AG20443 (cell line): ENCODE measurements at places on chromosomes 12 and 14.

GRCh38 chr14:92846162-92846897 lies 52.2 kb downstream of the GOLGA5 start:
- peak; percentile 73 for DNase-seq

GRCh38 chr12:118220702-118221101 lies 84.8 kb downstream of the PEBP1 start:
- no peak for DNase-seq

DNA sequence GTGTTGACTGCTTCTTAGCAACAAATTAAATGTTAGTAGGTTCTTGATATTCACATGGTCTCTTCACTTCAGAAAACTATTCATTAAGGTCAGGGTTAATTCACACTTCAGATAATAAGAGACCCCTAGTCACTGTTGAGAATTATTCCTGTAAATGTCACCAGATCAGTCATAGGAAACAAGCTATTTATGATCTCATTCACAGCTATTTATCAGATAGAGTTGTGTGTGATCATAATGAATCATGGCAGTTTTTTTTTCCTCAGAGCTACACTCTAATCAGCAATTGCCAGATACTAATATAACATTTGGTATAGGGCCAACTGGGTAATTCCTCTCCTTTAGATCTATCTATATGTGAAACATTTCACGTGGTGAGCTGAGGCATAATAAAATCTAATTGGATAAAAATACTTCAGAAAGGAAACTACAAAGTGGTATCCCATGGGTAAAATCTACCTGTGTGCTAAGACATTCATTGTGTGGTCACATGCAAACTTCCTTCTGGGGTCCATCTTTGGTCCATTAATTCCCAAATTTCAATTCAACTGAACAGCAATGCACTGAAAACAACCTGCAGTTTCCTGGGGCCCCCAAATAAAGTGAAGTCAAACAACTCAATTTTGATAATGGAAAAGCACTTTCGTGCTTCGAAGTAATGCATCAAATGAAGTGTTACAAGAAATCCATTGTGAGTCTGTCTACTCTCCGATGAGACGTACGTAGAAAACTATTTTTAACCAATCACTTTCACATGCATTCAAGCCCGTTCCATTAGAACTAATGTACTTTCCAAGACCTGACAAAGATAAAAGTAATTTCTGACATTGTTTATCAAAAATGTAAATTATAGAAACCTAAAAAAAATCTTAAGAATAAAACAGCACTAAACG lies 197.0 kb downstream of the ACSS3 start:
- no peak for DNase-seq

DNA sequence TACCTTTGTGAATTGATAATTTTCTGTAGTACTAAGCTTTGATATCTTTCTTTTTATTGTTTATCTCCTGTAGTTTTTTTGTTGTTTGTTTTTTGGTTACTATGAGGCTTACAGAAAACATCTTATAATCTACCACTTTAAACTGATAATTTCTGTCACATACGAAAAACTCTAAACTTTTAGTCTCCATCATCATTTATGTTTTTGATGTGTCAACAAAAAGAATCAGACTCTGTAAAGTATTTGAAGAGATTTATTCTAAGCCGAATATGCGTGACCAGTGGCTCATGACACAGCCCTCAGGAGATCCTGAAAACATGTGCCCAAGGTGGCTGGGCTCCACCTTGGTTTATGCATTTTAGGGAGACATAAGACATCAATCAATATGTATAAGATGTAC lies 167.1 kb upstream of the ARHGAP5 start:
- no peak for DNase-seq

GRCh38 chr12:93039062-93039461 lies 110.0 kb upstream of the EEA1 start:
- DNase-seq, result no peak

- no peak for DNase-seq
Observed at GRCh38 chr12:96289067-96289466, 94.9 kb downstream of the ELK3 start.

GRCh38 chr12:47636908-47637780 lies 68.7 kb downstream of the RPAP3 start:
- no peak for DNase-seq

- no peak for DNase-seq
Observed at GRCh38 chr12:110335481-110336045, 54.5 kb downstream of the ATP2A2 start.

DNA sequence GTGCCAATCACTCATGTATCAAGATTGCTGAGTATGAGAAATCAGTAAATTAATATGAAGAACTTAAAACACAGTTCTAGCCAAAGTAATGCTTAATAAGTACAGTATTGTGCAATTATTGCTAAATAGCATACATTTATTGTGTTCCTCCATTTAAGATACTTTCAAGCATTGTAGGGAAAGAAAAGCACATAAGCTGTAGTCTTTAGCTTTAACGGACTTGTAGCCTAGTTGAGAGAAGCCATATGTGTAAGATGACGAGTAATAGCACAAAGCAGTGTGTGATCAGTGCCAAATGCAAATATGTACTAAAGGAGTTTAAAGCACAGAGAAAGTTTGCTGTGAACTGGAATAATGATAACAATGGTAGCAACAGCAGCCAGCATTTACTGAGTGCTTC lies 38.1 kb downstream of the ETV6 start:
- no peak for DNase-seq

- peak; percentile 76 for DNase-seq
Observed at GRCh38 chr12:100154474-100155247, 12.0 kb upstream of the BLTP3B start.

DNA sequence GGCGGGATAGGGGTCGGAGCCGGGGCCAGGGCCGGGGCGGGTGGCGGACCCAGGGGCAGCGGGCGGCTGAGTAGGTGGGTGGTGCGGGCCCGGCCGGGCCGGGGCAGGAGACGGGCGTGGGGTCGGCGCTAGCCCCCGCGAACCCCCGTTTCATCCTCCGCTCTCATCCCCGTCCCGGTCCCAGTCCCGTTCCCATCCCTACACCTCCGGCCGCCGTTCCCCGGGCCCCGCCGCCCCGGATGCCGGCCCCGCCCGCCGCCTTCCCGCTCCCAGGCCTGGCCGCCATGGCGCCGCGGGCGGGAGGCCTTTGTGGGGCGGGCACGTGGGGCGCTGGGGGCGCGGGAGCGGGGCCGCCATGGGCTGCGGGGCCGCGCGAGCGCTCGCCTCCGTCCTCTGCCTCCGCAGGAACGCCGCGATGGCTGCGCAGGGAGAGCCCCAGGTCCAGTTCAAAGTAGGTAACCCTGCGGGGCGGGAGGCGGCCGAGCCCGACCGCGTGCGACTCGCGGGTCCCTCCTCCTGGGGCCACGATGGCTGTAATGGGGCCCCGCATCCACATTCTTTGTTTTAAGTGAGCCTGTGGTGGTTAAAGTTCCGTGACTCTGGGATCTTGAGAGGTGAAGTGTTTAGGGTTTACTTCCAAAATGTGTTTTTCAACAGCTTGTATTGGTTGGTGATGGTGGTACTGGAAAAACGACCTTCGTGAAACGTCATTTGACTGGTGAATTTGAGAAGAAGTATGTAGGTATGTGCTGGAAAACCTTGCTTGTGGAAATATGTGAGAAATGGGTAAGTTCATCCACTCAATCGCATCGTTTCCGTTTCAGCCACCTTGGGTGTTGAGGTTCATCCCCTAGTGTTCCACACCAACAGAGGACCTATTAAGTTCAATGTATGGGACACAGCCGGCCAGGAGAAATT lies 572 bp downstream of the RAN start:
- DNase-seq, result peak; percentile 77

DNA sequence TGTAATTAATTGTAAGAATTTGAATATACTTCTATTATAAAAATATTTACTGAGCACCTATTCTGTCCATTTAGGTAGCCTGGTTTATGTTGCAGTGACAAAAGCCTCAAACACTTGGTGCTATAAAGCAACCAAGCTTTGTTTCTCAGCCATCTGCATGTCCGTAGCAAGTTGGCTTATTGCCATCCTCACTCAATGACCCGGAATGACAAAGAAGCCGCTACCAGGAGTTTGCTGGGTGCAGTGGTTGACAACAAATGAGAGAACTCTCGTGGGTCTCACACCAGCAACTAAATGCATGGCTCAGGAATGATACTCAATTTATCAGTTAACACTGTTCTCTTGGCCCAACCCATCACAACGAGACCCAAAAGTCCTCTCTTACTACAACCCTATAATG lies 553.1 kb downstream of the DIO2 start:
- DNase-seq, result no peak

DNA sequence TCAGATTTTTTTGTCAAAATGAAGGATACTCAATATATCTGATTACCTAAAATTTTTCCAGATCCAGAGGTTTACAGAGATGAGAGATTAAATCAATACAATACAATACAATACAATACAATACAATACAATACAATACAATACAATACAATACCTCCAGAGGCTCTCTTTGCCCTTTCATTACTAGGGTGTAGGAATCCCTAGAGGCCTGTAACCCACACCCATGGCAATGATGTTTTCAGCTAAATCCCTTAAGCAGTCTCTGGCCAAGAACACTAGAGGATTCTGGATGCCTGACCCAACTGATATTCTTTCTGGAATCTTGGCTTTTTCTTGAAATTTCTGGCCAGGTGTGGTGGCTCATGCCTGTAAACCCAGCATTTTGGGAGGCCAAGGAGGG lies 23.7 kb upstream of the AEBP2 start:
- no peak for DNase-seq

DNA sequence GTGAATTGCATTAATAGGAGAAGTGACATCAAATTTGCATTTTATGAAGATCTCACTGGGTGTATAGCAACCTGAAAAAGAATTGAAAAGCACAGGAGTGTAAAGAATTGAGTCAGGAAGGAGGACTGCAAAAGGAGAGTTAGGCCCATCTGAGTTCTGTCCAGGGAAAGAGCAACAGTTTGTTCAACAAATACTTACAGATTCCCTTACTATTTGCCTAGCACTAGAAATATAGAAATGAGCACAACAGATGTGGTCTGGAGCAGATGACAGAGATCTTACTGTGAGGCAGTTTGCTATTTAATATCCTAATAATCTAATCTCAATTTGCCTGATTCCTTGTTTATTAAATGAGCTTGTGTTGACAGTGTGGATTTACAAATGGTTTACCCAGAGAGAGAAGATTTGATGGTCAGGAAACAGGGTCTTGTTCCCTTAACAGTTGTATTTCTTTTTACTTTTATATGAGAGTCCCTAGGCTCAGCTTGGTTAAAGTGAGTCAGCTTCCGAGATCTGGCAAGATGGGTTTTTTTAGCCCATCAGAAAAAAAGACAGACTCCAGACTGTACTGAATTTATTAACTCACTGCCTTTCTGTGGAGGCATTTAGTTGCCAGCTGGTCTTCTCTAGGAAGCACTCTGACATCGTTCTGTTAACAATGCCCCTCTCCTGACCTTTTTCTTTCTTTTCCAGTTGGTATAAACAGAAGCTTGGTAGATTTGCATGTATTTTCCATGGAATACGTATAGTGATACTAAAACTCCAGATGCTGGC lies 229.7 kb downstream of the TTC6 start:
- no peak for DNase-seq

- DNase-seq, result no peak
Observed at GRCh38 chr14:96602186-96602585, 100.0 kb downstream of the PAPOLA start.

DNA sequence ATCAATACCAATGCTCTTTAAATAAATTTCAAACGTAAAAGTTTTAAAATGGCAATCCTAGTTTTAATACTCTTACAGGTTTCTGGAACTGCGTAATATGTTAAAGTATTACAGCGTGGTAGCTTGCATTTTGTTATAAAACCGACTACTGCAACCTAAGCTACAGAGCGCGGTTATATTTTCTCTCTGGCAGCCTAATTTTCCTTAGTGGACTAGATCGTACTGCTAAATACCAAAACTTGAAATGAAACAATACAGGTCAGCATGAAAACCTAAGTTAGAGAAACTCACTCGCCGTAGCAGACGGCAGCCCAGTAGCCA lies 1.2 kb downstream of the CCDC92 start:
- DNase-seq, result no peak

DNA sequence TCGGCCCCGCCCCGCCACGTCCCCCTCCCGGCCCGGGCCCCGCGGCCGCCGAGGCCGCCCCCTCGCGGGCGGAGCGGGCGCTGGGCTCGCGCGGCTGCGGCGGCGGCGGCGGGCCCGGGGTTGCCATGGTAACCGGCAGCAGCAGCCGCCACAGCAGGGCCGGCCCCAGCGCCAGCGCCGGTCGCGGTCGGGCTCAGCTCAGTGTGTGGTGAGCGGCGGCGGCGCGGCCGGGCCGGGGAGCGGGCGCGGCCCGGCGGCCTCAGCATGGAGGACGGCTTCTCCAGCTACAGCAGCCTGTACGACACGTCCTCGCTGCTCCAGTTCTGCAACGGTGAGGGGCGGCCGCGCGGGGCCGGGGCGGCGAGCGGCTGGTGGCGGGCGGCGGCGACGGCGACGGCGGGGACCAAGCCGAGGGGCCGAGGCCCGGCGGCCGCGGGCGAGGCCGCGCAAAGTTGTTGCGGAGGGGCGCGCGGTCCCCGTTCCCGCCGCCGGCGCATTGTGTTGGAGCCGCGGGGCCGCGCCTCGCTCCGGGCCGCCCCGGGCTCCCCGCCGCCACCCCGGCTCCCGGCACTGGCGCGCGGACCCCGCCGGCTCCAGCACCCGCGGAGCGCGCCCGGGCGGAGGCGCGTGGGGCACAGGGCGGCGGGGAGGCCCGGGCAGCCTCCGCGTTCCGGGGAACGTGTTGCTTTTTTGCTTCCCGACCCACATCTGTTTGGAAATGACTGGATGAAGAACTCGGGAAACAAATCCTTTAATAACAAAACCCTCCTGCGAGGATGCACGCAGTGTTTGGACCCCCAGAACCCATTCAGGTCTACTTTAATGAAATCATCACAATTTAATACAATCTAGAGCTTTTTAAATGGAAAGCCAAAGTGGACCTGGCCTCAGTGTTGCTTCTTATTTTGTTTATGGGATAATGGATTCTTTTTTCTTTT lies at the start of gene EML1:
Gene EML1, plus strand, starts transcription at position 201 of the 938 bp plus-strand sequence. Its CDS starts 64 bp downstream, at position 265.
- DNase-seq, result peak; percentile 99

- no peak for DNase-seq
Observed at GRCh38 chr12:1310653-1311052, 283.7 kb downstream of the FBXL14 start.

DNA sequence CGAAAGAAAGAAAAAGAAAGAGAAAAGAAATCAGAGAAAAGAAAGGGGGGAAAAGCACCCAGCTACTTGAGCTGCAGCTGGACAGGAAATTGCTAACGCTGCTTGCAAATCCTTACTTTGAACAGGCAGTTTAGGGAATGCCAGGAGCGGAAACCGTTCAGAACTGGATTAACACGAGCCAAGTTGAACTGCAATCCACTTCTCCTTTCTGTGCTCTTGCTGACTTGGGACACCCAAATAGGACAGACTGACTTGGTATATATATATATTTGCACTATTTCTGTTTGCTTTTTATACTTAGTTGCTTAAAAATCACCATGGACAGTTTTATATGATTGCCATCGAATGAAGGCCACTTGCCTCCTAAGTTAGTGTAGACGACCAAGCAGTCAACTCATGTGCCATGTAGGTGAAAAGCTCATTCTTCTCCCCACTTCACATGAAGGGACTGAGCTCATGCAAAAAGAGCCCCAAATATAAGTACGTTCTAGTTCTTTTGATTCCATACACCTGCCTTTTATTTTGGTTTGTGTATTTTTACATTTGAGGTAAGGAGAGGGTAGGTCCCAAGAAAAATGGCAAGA lies 5.5 kb downstream of the DUSP6 start:
- DNase-seq, result peak; percentile 32
